ENCODE measurements at places on chromosomes 4 and X.

- DNase-seq, result peak; percentile 14
These were observed 99.5 kb upstream of the FAM9B start for GRCh38 chrX:9133426-9133825.

- DNase-seq, result no peak
These were observed 10.0 kb downstream of the ETFDH start for GRCh38 chr4:158682066-158682465.

DNA sequence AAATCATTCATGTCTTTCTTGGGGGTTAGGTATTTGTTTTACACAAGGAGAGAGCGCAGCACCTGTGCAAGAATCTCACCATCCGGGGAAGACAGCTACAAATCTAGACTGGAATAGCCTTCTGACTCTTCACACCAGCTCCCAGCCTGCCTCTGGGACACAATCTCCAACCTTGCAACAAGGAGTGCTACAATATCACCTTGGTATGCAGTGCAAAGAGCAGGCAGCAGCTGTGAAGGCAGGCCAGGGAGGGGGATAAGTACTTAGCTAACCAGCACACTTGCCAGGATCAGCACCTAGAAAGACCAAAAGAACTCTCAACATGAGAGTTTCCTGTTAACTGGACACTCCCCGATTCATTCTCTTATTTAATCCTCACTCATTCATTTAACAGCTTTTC is 235.3 kb downstream of the AR start:
- DNase-seq, result peak; percentile 35

GRCh38 chr4:5858020-5858769 is 34.7 kb downstream of the CRMP1 start:
- DNase-seq, result no peak

DNA sequence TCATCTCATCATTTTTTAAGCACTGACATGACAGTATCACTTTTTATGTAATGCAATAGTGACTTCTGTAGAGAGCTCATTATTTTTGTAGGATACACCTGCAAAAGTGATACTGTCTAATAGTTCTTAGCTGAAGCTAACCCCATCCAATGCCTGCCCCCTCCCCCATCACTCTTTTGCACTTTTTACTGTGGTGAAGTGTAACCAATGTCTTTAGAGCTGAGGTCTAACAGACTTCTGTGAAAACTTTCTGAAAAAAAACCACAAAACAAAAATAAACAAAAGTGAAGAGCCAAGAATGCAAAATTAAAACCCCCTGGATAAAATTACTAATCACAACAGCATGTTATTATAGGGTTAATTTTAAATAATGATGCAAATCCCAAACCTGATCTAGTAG is 301.1 kb downstream of the ANK2 start:
- no peak for DNase-seq

DNA sequence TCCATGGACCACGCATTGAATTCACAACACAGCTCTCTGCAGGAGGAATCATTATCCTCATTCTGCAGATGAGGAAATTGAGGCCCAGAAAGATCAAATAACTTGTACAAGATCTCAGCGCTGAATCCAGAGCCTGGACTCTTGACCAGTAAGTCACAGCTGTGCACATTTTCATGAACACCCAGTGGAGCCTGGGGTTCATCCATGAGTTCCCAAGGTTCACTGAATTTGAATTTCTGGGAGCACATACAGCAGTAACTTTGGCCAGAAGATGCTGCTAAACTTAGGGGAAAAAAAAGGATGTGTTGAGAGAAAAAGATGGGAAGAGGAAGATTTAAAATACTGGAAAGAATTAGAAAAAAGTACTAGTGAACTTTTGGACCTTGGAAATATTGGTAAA is 218.7 kb upstream of the PPARGC1A start:
- DNase-seq, result no peak

- DNase-seq, result no peak
These were observed 310.3 kb upstream of the PRPS2 start for GRCh38 chrX:12480956-12481355.

DNA sequence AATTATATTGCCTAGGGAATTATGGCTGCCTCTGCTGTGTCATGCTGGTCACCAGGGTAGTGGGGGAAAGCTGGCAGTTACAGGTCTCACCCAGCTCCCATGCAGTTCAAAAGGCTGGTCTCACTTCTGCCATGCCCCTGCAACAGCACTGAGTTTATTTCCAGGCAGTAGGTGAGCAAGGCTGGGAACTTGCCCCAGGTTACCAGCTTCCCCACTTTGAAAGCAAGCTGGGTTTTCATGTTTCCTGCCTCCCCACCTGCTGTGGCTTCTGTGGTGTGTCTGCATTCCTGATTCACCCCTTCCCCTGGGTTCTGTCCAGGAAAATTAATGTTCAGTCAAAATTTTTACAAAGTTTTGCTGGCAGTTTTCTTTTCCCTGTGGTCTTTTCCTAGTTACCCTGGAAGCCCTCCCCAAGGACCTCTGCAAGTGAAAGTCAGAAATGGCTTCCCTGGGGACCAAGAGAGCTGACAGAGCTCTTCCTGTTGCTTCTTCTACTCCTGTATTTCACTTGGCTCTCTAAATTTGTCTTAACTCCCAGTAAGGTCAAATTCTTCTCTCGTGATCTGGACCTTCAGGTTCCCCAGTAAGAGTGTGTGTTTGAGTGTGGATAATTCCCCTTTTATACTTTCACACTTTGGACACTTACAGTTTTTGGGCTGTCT is 58.5 kb upstream of the AGTR2 start:
- DNase-seq, result no peak

DNA sequence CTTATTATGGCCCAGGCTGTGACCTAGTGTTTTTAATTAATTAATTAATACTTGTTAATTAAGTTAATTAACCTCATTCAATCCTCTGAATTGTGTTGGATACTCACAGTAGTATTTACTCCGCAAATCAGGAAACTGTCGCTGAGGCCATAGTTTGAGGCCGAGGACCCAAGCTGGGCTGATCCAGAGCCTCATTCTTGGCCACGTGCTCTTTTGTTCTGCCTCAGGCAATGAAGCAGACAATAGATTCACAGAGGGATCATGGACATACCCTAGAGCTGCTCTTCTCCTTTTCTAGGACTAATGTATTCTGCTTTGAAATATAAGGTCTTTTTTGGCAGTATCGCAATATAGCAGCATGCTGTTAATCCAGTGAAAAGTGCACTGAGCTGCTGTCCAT is 24.0 kb upstream of the SNCA start:
- DNase-seq, result no peak

- no peak for DNase-seq
These were observed 108.3 kb upstream of the TAPT1 start for GRCh38 chr4:16334601-16335000.

- DNase-seq, result no peak
These were observed 36.0 kb downstream of the TRIML1 start for GRCh38 chr4:188175288-188175687.

DNA sequence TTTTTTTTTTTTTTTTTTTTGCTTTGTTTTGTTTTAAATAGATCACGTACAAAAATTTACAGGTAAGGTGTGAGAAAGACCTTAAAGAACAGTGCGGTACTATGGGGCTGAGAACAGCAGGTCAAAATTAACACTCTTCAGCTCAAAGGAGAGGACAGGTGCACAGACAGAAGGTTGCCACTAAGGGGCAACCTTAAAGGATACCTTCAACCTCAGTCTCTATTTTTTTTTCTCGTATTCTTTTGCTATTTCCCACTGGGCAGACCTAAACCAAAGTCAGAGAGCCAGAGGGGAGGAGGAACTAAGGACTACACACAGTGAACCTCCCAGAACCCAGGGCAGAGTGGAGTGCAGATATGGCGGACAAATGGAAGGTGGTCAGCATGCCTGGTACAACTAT is 1984.3 kb upstream of the IGFBP7 start:
- DNase-seq, result no peak

DNA sequence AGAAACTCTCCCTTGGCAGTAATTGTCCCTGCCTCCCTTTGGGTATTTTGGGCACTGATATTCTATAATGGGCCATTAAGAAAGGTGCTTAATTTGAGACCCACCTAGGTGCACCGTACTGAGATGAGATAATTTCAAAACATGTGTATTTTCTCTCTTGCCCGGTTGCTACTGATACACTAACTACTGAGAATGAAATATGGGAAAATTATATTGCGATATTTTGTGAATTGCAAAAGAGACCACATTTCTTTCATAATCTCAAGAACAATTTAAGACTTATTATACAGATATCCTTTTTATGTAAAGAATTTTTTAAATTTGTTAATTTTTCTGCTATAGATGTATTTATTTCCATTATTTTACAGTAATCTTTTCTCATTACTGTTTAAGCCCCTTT is 284.9 kb downstream of the ADGRL3 start:
- DNase-seq, result no peak

GRCh38 chr4:158285429-158286216 is 75.3 kb downstream of the TMEM144 start:
- no peak for DNase-seq

DNA sequence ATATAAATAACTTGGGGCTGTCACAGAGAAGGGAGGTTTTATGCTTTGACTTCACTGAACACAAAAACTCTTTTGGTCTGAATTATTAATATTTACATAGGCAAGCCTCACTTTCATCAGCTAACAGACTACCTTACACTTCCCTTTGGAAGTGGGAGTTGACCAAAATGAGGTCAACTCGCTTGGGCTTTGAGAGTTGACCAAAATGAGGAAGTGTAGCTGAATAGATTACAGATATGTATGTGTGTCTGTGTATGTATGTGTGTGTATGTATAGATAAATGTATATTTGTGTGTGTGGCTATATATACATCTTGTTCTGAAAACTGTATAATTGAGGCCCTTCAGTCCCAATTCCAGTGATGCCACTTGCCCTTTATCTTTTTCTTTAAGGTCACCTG is 113.3 kb upstream of the IL13RA1 start:
- DNase-seq, result no peak

DNA sequence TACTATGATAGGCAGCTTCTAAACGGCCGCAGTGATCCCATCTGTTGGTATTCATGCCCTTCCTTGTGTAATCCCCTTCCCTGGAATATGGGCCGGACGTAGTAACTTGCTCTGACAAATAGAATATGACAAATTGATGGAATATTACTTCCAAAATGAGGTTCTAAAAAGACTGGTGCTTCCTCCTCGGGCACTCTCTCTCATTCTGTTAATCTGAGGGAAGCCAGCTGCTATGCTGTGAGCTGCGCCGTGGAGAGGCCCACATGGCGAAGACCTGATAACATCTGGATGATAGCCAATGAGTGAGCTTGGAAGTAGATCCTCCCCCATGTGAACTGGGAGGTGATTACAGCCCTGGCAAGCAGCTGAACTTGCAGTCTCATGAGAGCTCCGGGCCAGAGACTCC is 27.2 kb upstream of the SLC25A4 start:
- DNase-seq, result peak; percentile 90

GRCh38 chr4:101217353-101218031 is 129.8 kb downstream of the PPP3CA start:
- DNase-seq, result no peak

DNA sequence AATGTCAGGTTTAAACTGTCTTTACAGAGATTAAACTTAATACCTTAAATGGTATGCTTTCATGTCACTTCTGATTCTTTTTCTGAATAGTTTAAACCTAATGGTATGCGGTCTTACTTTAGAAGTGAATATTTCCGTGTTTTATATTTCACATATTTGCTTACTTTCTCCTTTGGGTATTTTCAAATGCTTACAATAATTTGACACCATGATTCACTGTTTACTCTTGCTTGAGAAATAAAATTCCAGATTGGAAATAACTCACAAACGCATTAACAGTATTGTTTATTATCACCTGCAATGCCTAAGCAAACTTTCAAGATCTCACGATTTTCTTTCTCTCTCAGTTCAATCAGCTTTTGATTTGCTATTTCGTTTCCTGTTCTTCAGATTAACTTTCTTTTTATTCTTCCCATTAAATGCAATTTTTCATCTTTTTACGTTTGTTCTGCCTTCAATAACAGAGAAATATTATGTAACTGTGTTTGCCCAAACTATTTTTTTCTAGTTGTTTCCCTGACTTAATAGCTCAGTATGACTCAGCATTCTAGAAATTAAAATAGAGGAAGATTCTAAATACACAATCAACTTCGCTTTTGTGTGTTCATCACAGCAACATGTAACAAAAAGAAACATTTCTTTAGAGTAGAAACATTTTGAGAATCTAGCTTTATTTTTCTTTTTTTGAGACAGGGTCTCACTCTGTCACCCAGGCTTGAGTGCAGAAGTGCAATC is 955.5 kb upstream of the PRKX start:
- peak; percentile 11 for DNase-seq

DNA sequence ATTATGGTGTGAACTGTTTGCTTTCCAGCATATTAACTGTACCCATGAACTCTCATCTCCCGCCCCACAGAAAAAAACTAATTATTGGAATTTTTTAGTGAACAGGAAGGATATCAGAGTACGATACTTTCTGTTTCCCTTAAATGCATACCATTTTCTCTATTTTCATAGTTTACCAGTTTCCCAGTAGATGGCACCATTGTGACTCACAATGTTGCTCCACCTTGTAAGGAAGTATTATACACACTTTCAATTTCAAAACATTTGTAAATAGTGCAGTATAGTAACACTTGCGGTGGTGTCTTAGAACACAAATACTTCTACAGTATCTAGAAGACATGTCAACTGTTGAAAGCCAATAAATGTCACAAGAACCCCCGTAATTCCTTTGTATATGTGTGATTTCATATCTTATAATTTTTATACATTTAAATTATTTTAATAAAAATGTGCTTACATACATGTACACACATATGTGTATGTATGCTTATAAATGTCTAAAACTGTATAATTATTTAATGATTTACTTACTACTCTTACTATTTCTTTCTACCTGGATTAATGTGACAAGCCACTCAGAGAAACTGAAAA is 167.3 kb downstream of the SLIT2 start:
- no peak for DNase-seq

DNA sequence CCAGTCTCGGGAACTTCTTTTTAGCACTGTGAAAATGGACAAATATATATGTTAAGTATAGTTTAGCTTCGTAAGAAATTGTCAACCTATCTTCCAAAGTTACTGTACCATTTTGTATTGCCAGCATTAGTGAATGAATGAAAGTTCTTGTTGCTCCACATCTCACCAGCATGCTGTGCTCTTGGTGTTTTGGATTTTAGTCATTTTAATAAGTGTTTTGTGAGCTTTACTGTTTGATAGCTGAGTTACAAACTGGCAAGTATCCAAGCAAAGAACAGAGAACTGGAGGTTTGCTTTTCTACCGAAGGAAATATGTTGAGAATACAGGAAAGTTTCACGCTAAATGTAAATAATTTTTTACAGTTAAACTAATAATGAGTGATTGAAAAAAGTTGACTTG is 33.0 kb downstream of the SNCA start:
- DNase-seq, result no peak

DNA sequence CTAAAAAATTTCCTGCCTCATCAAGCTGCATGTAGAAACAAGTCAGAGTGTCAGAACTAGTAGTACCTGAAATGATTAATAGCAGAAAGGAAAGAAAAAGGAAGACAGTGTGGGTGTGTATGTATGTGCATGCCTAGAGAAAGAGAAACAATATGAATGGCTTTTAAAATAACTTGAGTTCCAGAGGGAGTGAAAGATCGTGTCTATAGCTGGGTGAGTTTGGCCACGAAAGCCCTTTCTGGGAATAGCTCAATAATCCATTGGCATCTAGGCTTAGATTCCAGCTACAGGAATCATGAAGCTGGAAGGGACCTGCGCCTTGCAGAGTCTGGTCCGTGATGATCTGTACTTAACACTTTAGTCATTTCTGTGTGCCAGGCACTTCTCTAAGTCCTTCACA is 195.6 kb downstream of the RAPGEF2 start:
- no peak for DNase-seq

- DNase-seq, result peak; percentile 39
These were observed 355.7 kb downstream of the GALNTL6 start for GRCh38 chr4:172168888-172169287.

- DNase-seq, result no peak
These were observed 103.7 kb downstream of the SORCS2 start for GRCh38 chr4:7295911-7296660.
